Stimulated activated CD4-positive, alpha-beta T cell treated with anti-CD3 and anti-CD28 coated beads, Interleukin-15, amount 100 ng/mL, for 1 hour (primary cell): ENCODE measurements at places on chromosomes 5 and 9.

- no peak for DNase-seq
Observed at GRCh38 chr5:171454549-171454948, 35.1 kb downstream of the FGF18 start.

GRCh38 chr5:38339446-38339845 is 81.1 kb downstream of the EGFLAM start:
- DNase-seq, result no peak

DNA sequence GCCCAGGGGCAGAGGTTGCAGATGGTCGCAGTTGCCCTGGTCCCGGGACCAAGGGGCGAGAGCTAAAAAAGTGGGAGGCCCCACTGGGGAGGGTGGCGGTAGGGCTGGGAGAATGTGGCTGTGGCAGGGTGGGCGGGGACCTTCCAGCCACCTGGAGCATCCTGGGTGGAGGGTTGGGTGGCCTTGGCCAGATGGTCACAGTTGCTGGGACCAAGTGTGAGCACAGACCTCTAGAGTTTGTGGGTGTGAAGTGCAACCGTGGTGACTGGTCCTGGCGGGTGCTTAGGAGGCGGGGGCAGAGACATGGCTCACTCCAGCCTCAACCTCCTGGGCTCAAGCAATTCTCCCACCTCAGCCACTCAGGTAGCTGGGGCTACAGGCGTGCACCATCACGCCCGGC is 5.7 kb upstream of the TRAF2 start:
- DNase-seq, result no peak

GRCh38 chr5:105638437-105638836 is 2032.3 kb downstream of the EFNA5 start:
- DNase-seq, result no peak

- no peak for DNase-seq
Observed at GRCh38 chr9:84822589-84823233, 153.2 kb downstream of the NTRK2 start.

DNA sequence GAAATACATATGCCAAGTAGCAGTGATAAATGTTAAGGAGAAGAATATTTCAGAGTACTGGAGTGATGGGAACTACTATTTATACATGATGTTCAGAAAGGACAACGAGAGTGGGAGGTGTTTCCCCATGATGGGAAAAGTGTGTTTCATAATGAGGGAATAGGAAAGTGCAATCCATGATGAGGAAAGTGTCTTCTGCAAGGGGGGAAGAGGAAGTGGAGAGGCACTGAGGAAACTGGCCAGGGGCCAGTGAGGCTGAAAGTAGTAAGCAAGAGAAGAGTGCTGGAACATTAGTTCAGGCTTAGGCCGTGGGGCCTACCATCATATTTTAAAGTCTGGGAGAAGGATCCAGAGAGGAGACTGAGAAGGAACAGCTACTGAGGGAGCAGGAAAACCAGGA is 327.2 kb downstream of the SLF1 start:
- no peak for DNase-seq

DNA sequence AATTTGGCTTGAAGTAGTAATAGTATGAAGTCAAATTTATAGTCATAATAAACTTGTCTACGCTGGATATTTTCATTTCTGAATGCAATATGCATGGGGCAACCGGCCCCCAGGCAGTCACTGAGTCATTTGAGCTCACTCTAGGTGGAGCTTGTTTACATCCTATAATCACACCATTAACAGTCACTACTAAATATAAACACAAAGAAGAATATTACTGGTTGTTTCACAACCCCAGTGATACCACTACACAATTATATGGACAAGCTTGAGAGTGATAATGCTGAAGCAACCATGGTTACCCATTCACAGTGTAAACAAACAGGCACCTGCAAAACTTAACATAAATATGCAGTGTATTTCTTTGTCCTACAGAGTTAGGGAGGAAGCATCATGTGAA is 68.7 kb downstream of the MARCHF3 start:
- DNase-seq, result no peak

GRCh38 chr9:3968891-3969290 is 331.0 kb downstream of the GLIS3 start:
- DNase-seq, result no peak

GRCh38 chr9:36987891-36988290 is 46.2 kb downstream of the PAX5 start:
- no peak for DNase-seq

GRCh38 chr9:89929673-89930480 is 325.1 kb downstream of the GADD45G start:
- DNase-seq, result no peak
